ENCODE measurements at places on chromosomes 1 and 21.
A peak's percentile ranks its signal among the peaks of the same experiment; 100 is the strongest.

DNA sequence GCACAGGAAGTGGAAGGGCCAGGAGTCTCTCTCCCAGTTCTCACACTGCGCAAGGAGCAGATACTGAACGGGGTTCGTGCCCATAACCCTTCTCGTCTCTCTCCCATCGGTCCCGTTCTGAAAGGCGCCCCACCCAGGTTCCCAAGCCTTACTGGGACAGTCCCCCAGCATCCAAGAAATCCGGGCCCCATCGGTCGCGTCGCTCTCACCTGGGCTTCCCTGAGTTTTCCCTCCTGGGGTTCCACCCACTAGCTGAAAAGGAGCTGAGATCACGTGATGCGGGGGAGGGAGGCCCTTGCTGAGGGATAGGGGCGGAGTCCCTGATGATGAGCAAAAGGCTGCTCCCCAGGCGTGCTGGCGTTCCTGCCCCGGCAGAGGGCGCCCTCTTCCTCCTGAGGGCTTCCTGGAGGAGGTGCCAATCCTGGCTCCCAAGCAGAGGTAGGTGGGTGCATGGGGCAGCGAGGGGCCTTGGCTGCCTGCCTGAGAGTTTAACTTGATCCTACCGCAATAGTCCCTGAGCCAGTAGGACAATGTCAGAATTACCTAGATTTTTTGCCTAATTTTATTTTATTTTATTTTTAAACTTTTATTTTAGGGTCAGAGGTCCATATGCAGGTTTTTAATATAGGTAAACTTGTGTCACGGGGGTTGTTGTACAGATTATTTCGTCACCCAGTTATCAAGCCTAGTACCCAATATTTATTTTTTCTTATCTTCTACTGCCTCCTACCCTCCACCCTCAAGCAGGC, at the start of gene SPOCD1:
Gene SPOCD1, minus strand, starts transcription at position 271 of the 749 bp plus-strand sequence. CDS start 689 bp downstream, outside the sequence.
- peak; percentile 90 for DNase-seq

GRCh38 chr1:226428791-226429461, 21.0 kb upstream of the PARP1 start:
- no peak for DNase-seq

DNA sequence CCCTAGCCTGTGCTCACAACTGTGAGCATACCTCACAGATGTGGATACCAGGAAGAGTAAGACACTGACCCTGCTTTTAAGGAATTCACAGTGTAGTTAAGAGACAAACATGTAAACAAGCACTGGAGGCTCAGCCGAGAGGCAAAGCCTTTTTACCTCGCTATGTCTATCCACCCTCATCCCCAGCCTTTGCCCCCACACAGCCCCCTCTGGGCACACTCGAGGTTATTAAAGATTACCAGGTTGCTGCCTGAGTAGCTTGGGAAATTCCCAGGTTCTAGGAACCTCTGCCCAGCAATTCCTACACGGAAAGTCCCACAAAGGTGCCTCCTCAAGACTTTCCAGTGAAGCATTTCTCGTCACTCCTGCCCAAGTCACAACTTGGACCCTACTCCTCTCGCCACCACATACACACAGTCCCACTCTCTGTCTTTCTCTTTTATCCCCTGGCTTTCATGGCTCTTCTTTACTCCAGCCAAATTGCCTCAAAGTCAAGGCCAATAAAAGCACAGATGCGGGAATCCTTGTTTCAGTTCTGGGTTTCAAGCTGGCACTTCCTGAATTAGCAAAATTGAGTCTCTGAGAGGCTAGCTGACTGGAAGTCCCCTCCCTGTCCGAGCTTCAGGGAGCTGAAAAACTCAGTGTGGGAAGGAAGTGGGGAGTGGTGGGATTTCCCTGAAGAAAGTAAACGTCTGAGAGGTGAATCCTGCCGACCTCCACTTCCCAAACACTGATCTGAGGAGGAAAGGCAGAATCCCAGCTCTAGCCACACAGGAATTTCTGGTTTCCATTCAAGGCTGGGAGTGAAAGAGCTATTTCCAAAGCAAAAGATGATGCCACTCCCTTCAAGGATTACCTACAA, 7.6 kb downstream of the DENND2D start:
- DNase-seq: no peak

DNA sequence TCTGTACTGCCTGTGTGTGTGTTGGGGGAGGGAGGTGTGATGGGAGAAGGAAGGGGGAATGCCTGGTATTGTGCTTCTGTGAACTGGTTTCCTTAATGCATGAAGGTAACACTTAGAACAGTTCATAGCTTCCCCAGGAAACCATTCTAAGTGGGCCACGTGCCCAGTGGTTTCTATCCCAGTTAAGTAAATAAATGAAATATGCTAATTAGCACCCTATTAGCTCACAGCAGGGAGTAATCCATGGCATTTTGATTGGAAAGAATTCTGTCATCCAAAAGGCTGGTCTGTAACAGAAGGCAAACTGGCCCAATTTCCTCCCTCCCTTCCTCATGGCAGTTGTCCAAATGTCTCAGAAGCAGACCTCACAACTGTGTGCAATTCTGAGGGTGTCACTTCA, 199.3 kb downstream of the TTLL7 start:
- DNase-seq: no peak

DNA sequence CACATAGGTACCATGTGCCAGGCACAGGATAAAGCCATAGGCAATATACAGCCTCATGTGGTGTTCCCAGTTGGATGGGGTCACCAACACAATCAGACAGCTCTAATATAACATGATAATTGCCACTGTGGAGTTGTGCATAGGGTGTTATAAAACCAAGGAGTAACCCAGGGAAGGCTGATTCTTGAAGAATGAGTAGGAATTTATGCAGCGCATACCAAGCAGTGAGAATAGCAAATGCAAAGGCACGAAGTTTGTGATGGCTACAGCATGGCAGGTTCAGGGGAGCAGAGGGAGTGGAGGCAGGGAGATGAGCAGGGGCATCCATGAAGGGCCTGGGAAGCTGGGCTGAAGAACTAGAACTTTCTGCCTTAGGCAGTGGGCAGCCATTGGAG, 20.4 kb upstream of the SLC2A1 start:
- no peak for DNase-seq

- DNase-seq: no peak
Observed at GRCh38 chr1:208500375-208500774, 256.2 kb upstream of the PLXNA2 start.

DNA sequence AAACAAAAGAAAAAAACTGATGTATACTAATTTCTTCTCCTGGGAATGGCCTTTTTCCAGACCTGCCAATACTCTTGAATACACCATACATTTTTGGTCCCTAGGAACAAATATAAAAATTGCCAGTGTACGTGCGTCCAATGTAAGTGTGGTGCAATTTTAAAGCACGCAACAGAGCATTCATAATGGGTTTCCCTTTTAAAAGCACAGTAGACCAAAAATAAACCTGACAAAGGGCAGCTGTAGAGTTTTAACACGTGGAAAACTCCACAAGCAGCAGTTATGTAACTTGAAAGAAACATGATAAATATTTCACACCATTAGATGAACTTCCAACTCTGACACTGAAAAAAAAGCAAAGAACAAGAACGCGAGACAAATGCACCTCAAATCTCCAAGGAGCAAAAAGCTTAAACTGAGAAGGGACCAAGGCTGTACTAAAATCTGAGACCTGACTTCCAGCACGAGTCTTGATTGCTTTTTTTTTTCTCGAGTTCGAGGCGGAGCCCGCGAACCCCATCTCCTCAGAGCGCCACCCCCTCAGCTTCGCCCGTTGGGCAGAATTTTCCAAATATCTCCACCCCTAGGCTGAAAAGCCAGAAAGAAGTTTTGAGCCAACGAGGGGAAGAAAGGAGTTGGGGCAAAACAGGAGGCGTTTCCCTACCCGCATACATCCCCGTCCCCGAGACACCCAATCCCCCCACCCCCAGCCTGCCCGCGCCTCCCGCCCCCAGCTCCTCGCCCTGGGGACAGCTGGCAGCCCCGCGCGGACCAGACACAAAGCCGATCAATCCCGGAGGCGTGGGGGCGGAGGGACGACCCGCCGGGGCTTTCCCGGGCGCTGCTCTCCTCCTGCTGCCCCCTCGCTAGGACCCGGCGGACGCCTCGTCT, at the start of gene JAM2:
Gene JAM2, plus strand, starts transcription at position 599 of the 891 bp plus-strand sequence. CDS start 564 bp downstream, outside the sequence.
- peak; percentile 61 for DNase-seq

GRCh38 chr1:52739699-52740467, 13.6 kb downstream of the ZYG11B start:
- no peak for DNase-seq

- no peak for DNase-seq
Observed at GRCh38 chr1:5221451-5221850, 567.0 kb downstream of the AJAP1 start.
